ENCODE measurements at places on chromosomes 13 and 19.

DNA sequence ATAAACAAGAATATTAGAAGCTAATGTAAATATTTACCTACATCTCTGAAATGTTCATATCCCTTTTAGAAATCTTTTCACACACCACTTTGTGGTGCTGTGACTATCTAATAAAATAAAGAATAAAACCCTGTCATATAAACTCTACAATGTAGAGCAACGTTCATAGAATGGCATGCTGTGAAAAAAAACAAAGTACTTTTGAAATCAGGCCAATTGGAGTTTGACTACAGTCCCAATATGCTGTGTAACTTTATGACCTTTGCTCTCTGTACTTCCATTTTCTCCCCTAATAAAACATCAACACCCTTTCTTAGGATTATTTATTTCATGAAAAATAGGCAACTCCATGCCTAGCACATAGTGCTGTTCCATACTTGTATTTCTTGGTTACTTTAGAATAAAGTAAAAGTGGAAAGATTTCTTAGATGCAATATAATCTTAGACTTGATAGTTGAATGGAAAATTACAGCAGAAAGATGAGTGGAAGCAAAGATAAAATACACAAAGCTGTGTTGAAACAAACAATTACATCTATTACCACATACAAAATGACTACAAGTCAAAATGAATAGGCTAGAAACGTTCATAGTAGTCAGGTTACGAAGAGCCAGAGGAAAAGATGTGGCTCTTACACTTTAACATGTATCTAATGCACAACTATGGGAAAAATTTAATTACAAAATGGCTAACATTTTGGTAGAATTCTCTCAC is 613.2 kb upstream of the SLITRK5 start:
- DNase-seq: no peak

GRCh38 chr19:46915386-46915785 is 54.6 kb downstream of the ARHGAP35 start:
- no peak for DNase-seq

DNA sequence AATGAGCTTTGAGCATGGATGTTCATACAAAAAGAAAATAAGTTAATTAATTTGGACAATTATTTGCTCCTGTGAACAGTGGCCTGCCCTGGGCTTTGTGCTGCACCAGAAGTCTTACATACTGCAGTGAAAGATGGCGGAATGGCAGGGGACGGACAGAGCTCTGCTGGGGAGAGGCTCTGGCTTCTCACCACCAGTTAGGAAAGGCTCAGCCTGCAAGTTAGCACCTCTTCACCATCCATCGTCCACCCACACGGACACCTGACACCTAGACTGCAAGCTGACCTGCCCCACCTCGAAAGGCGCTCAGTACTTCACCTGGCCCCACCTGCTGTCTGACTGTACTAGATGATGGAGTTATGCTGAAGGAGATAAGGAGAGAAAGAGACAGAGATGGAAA is 203.9 kb upstream of the IRS2 start:
- no peak for DNase-seq

- DNase-seq: peak; percentile 94
Measured at GRCh38 chr13:30341815-30342570, 34.6 kb upstream of the KATNAL1 start.

- no peak for DNase-seq
Measured at GRCh38 chr13:24119626-24120508, 40.7 kb upstream of the SPATA13 start.

DNA sequence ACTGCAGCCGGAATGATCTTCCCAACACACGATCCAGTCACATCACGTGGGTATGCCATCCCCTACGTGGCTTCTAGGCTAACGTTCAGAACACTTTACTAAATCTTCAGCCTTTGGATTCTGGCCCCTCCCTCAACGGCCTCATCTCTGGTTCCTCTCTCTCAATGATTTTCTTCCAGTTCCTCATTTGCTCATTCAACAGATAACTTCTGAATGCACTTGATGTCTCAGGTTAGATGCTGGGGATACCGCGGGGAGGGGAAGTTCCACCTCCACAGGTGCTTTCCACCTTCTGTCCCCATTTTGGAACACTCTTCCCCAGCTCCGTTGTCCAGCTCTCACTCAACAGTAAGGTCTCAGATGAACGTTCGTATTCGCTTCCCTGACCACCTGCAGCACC is 66.1 kb downstream of the ATP7B start:
- no peak for DNase-seq

- no peak for DNase-seq
Measured at GRCh38 chr13:21659087-21659486, 11.8 kb upstream of the FGF9 start.

DNA sequence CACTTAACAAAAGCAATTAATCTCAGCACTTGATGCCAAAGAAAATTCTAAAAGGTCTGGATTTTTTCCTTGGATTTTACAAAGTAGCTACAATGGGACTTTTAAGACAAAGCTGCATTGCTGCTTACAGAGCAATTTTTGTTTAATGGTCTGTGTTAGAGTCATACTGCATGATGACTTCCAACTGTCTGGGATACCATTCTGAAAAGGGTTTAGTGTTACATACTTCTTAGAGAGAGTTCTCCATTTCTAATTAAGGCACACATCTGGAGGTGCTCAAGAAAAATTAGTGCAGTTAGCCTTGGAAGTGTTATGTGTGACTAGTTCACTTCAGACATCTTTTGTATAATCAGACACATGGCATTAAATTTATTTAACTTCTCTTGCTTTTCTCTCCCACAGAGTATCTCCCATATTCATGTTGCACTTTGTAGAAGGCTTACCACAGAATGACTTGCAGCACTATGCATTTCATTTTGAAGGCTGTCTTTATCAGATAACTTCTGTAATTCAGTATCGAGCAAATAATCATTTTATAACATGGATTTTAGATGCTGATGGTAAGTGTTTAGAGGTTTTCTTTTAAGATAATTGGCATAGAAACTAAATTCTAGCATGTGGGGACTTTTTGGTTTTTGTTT is 35.1 kb downstream of the USPL1 start:
- no peak for DNase-seq

GRCh38 chr13:41034881-41035280 is 15.8 kb upstream of the ELF1 start:
- no peak for DNase-seq

DNA sequence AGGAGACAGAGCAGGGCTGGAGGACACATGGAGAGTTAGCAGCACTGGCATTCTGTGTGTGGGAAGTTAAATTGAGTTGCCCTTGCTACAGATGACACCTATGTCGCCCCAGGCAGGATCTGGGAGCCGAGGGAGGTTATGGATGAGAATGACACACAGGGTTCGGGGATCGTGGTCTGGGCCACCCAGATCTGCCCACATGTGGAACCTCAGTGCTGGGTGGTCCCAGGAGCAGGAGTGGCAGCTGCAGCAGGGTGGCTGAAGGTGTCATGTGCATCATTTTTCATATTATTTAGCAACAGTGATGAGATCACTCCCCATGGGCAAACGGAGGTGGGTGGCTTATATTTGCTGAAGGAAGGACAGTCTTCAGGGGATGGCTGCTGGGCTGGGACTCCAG is 3.2 kb downstream of the IL17D start:
- no peak for DNase-seq

- DNase-seq: no peak
Measured at GRCh38 chr13:24176351-24177101, 16.0 kb downstream of the SPATA13 start.

GRCh38 chr13:30071969-30072817 is 221.8 kb upstream of the UBL3 start:
- no peak for DNase-seq

DNA sequence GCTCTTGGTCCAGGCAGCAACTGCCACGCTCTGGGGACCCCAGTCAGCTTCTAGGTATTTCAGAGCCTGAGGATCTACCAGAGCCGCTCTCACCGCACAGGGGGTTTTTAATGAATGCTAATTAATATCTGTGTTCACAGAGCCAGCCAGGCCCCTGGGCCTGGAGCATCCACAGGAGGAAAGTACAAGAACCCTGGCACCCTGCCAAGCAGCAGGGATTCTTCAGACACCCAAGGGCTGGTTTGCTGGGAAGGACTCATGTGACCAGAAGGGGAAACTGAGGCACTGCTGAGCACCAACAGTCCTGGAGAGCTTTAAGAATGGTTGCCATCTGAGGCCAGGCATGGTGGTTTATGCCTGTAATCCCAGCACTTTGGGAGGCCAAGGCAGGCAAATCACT is 38.0 kb upstream of the ADGRE5 start:
- DNase-seq: no peak

DNA sequence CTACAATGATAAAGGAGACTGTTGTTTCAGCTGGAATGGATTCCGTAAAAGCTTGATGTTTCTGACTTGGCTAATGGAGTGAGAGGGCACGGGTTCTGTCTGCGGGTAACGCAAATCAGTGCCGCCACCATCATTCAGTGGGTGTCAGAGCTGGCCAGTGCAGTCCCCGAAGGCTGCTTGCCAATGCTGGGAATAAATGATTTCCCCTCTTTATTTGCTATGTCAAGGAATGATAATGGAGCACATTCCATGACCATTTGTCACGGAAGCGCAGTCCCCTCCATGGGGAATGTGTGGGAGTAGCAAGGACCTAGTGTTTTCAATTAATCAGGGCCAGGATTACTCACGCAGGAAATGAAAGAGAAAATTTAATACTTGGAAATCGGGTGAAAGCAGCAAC is 899.3 kb downstream of the UQCRFS1 start:
- DNase-seq: peak; percentile 98

DNA sequence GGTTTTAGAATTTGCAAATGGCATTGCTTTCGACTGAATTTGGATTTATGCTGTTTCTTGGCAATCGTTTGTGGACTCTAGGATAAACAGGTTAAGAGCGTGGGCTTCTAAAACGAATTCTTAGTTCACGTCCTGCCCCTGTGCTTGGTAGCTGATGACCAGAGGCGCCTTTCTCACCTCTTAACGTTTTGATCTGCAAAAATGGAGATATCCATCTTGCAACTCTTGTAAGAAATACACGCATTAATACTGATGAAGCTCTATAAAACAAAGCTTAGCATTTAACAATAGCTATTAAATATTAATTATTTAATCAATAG is 580 bp upstream of the KATNAL1 start:
- no peak for DNase-seq

DNA sequence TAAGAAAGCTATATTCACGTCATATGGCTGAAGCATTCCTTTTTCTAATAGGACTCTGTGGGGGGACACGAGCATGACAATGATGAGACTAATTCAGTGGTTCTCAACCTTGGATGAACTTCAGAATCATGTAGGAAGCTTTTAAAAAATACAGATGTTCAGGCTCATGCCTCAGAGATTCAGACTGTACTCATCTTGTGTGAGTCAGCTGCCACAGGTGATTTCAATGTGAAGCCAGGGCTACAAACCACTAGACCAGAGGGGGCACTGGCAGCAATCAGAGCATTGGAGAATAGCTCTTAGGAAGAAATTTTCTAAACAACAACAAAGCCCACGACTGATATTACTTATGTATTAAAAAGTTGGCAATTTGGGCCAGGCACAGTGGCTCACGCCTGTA is 91.7 kb downstream of the SERP2 start:
- DNase-seq: peak; percentile 44

- no peak for DNase-seq
Measured at GRCh38 chr19:41307954-41308449, 2.0 kb upstream of the CCDC97 start.

- no peak for DNase-seq
Measured at GRCh38 chr19:54905421-54905802, 536 bp upstream of the NCR1 start.

- peak; percentile 91 for DNase-seq
Measured at GRCh38 chr13:47114030-47114429, 217.2 kb upstream of the HTR2A start.

DNA sequence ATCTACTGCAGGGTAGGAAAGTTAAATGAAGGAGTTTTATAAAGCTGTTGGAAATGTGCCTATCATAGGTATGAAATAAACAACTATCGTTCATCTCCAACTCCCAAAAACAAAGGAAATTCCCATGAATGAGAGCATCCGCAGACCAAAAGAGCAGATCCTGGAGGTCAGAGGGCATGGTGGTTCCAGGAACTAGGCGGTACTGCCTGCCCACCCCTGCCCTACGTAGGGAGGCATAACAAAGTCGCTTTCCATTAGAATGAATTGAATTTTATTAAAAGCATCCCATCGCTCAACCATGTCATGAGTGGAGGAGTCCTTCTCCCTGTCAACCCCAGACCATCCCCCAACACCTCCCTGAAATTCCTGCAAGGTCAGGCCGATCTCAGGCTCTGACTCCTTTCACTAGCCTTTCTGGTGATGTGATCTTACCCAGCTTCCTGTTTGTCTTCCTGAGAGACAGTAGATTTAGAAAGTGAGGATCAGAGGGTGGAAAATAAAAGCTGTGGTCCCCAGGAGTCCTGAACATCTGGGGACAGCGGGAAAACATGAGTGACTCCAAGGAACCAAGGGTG is at the start of gene CLEC4M:
Gene CLEC4M, plus strand, starts transcription at position 525 of the 575 bp plus-strand sequence. Its CDS starts 24 bp downstream, at position 549.
- no peak for DNase-seq

DNA sequence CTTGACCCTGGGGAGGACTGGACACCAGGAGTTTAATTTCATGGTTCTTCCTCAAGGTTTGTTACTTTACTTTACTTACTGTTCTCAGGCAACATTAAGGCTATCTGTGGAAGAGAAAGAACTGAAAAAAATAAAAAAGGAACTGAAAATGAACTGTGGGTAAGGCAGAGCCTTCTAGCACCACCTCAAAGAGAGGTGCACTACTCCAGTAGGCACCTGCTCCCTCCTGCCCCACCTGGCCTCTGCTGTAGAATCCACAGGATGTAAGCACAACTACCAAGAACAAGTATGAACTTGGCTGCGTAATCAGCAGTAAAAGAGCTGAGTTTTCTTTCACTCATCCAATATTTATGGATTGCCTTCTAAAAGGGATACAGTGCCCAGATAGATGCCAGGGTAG is 12.2 kb downstream of the ZNF112 start:
- DNase-seq: no peak

- DNase-seq: peak; percentile 53
Measured at GRCh38 chr13:106555631-106556328, 12.2 kb downstream of the ARGLU1 start.

Measured in fibroblast of skin of right biceps (primary cell).